ENCODE measurements at places on chromosomes 7 and 10. TPM values are rescaled to one million over a fixed set of nuclear protein-coding genes. Genes with fewer than 3 reads are reported as not detected.
A peak's percentile ranks its signal among the peaks of the same experiment; 100 is the strongest.

GRCh38 chr7:21044913-21045568 lies 258.4 kb upstream of the SP8 start:
- ATAC-seq, result peak; percentile 40

DNA sequence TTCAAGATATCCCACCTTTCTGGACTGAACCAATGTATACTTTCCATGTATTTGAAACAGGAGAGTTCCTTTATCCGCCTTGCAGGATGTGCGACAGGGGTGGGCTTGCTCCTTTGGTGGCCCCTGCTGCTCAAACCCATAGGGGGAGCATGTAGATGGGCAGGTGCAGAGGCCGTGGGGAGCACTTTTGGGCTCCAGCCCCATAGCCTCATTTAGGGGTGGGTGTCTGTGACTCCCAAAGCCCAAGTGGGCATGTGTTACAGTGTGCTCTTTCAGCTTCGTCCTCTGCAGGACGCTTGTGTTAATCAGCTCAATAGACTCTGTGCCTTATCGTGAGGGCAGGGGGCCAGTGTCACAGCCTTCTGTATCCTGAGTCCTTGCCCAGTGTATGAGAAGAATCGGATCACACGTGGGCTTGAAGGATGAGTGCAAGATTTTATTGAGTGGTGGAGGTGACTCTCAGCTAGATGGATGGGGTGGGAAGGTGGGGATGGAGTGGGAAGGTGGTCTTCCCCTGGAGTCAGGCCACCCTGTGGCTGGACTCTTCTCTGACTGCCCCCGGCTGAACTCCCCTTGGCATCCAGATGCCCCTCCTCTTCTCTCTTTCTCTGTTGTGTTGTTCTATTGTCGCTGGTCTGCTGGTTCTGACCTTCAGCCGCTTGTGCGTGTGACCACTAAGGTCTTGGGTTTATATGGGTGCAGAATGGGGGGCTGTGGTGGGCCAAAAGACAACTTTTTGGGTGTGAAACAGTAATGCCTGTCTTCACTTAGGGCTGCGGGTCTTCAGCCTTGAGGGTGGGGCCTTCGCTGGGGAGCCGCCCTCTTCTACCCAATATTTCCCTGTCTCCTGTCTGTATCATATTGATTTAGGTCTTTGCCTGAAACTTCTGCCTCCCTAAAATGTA lies 262.2 kb downstream of the GLRX3 start:
- no peak for ATAC-seq

DNA sequence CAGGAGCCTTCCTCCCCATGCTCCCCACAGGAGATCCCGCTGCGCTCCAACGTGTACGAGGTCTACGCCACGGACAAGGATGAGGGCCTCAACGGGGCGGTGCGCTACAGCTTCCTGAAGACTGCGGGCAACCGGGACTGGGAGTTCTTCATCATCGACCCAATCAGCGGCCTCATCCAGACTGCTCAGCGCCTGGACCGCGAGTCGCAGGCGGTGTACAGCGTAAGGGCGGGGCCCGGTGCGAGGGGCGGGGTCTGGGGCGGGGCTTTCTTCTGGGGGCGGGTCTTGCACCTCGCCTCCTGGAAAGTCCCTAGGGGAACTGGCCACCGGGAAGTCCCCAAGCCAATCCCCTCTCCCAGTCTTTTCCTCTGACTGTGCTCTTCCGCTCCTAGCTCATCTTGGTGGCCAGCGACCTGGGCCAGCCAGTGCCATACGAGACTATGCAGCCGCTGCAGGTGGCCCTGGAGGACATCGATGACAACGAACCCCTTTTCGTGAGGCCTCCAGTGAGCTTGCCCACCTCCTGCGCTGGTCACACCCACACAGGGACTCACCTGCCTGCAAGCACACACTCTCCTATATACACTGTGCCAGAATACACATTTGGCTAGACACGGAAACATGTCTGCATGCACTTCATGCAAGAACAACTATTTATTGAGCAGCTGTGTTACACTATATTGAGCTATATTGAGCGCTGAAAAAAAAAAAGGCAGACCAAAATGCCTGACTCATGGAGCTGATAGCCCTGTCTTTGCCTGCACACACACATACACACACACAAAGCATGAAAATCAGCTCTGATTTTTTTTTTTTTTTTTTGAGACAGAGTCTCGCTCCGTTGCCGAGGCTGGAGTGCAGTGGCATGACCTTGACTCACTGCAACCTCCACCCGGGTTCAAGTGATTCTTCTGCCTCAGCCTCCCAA lies 32.7 kb upstream of the VSIR start:
- ATAC-seq, result peak; percentile 25

GRCh38 chr7:94060752-94061151 lies 56.6 kb upstream of the BET1 start:
- no peak for ATAC-seq

- ATAC-seq, result no peak
These were observed 3.1 kb downstream of the CYREN start for GRCh38 chr7:135167365-135167917.

GRCh38 chr7:35694161-35694783 lies 663 bp downstream of the HERPUD2 start:
- peak; percentile 28 for ATAC-seq

DNA sequence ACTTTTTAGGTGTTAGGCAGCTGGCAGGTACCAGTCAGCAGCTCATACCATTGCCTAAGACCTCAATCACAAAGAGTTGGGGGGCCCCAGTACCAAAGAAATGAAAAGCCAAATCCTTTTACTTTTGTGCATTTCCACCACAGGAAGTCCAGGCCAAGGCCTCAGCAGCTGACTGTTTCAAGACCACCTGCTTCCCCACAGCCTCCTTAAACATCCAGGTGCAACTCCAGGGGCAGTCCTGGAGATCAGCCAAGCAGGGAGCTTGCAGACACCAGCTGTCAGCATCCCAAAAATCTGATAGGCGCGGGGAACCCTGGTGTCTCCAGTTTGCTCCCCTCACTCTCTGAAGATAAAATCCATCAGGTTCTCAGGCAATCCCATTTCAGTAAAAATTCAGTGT lies 91.5 kb upstream of the EFCAB10 start:
- ATAC-seq, result no peak

DNA sequence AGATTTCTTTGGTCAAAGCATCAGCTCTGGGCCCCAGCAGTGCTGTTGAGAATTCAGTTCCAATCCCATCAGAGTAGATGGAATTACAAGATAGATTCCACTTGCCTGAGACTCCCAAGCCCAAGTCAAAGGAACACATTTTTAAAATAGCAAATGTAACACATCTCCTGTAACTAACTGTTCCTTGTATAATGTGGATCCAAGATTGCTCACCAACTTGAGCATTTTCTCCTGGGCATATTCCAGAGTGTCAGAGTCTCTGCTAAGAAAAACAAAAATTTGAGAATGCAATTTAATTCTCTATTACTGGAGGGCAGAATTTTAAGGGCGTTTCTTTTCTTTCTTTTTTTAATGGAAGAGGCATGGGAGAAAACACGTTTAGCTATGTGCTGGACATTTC lies 136.7 kb downstream of the NEBL start:
- no peak for ATAC-seq

- no peak for ATAC-seq
These were observed 65.7 kb downstream of the TNRC18 start for GRCh38 chr7:5357951-5358350.

Gene NUTM2D
- total RNA-seq, result 5.7 TPM

Gene TRPV5
- total RNA-seq, result not detected

Gene CDNF
- 1.7 TPM for total RNA-seq

Gene CTAGE4
- total RNA-seq, result 0.14 TPM

Gene PMPCB
- total RNA-seq, result 59.6 TPM

Gene PLPP4
- 1.1 TPM for total RNA-seq
